Chondrocyte (in vitro differentiated cells): ENCODE measurements at places on chromosomes 6 and 20. TPM values are rescaled to one million over a fixed set of nuclear protein-coding genes. Genes with fewer than 3 reads are reported as not detected.

The DYNLT2 gene
- 0.64 to 1.4 TPM (median 0.85 TPM) in 3 replicates for total RNA-seq

The TGM3 gene
- total RNA-seq, result not detected in 3 replicates

DNA sequence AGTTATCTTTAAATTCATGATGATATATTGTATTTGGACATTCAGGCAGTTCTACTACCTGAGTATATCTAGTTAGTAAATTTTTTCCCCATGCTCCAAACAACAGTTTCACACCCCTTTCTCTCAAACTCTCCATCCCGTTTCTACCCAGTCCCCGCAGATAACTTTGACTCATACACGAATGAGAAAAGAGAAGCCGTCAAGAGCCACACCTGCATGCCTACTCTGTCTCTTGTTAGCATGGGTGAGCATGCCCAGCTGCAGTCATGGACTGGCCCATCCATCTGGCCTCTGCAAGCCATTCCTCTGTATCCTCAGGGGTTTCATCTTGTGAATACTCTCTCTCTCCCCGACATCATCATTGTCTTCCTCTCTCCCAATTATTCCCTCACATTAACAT is 41.5 kb downstream of the MYB start:
- no peak overlapping the region for H3K4me3 ChIP-seq
- no peak overlapping the region for H3K27ac ChIP-seq
- DNase-seq, result no peak

- H3K36me3 ChIP-seq, result no peaks in the 10 kb centered on the region
- no peak overlapping the region for H3K4me3 ChIP-seq
- H3K27me3 ChIP-seq, result peaks cover 62% of the 10 kb centered on the region
- H3K27ac ChIP-seq, result no peak overlapping the region
- H3K4me1 ChIP-seq, result no peaks in the 10 kb centered on the region
- DNase-seq, result no peak
These were observed 21.5 kb upstream of the HLA-C start for GRCh38 chr6:31293343-31293742.

- no peaks in the 10 kb centered on the region for H3K36me3 ChIP-seq
- H3K4me3 ChIP-seq, result no peak overlapping the region
- H3K27ac ChIP-seq, result peak overlapping the region; percentile 41
- H3K27me3 ChIP-seq, result no peaks in the 10 kb centered on the region
These were observed 21.7 kb upstream of the MYLIP start for GRCh38 chr6:16106991-16107787.

The HLA-DPA1 gene
- total RNA-seq, result 0.65 to 1.3 TPM (median 1.2 TPM) in 3 replicates

- H3K27ac ChIP-seq, result no peak overlapping the region
- no peak overlapping the region for H3K4me3 ChIP-seq
- no peaks in the 10 kb centered on the region for H3K4me1 ChIP-seq
- peaks cover 4% of the 10 kb centered on the region for H3K36me3 ChIP-seq
- H3K27me3 ChIP-seq, result no peaks in the 10 kb centered on the region
These were observed 973.1 kb upstream of the DEFB115 start for GRCh38 chr20:30284281-30284905.

DNA sequence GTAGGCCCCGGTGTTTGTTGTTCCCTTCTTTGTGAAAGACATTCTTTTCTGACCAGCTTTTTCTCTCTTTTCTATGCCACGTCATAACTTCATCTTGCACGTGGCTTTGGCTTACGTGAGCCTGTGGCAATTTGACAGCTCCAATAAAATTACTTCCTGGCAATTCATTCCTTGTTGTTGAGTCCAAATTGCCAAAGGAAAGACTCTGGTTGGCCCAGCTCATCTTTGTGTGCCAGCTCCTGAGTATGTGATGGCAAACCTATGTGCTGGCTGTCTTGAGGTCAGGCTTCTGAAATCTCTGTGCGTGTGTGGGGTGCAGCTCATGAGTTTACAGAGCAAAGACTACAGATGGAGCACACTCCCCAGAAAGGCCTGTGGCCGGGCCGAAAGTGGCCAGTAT is 272.5 kb upstream of the SGK1 start:
- no peaks in the 10 kb centered on the region for H3K27me3 ChIP-seq
- peaks cover 29% of the 10 kb centered on the region for H3K4me1 ChIP-seq
- no peak overlapping the region for H3K4me3 ChIP-seq
- H3K36me3 ChIP-seq, result no peaks in the 10 kb centered on the region
- H3K27ac ChIP-seq, result peak overlapping the region; percentile 83

- no peaks in the 10 kb centered on the region for H3K4me1 ChIP-seq
- no peak overlapping the region for H3K4me3 ChIP-seq
- H3K27me3 ChIP-seq, result peaks cover 6% of the 10 kb centered on the region
- DNase-seq, result no peak
These were observed 488.4 kb upstream of the MMS22L start for GRCh38 chr6:97771372-97771771.

The FNDC11 gene
- 0.25 to 0.38 TPM in 2 of 3 replicates, not detected in the other for total RNA-seq

DNA sequence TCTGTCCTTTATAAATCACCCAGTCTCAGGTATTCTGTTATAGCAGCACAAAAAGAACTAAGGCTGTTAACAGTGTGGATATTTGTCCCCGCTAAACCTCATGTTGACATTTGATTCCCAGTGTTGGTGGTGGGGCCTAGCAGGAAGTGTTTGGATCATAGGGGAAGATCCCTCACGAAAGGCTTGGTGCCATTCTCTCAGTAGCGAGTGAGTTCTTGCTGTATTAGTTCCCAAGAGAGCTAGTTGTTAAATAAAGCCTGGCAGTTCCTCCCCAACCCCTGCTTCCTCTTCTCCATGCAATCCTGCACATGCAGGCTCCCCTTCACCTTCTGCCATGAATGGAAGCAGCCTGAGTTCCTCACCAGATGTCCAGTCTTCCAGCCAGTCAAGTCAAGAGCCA is 29.8 kb upstream of the ERVFRD-1 start:
- no peak for DNase-seq
- peaks cover 4% of the 10 kb centered on the region for H3K36me3 ChIP-seq
- H3K4me3 ChIP-seq, result no peak overlapping the region
- no peaks in the 10 kb centered on the region for H3K27me3 ChIP-seq
- H3K27ac ChIP-seq, result no peak overlapping the region

The PARD6B gene
- total RNA-seq, result 0.34 to 2.2 TPM (median 1.1 TPM) in 3 replicates

DNA sequence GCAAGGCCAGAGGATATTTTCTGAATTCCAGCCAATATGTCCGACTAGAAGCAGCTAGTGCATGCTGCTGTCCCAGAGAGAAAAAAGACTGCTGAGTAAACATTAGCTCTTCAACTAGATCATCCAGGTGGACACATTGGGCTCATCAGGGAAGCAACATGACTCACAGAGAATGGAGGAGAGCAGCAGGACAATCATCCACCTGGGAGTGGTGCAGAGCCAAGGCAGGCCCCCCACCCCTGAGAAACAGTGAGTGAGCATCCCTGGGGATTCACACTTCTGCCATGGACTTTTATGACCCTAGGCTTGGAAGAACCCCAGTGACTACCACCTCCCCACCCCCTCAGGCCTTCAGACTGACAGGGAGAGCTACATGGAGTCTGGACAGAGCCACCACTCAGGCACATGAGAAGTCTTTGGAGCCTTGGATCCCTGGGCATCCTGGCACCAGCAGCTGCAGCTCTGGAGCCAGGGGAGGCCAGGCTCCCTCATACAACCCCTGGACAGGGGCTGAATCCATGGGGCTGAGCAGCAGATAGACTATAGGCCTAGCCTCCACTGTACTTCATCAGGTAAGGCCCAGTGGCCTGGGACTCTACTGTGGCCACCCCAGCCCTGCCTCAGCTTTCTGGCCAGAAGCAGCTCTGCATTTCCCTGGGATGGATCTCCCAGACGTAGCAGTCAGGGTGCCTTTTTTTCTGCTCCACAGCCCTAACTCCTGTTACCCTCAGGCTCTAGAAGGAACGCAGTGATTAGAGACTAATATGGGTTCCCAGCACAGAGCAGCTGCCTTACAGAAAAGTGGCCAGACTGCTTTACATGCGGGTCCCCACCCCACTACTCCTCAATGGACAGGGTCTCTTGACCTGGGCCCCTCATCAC is 82.9 kb upstream of the RNF217 start:
- H3K27me3 ChIP-seq, result no peaks in the 10 kb centered on the region
- H3K4me3 ChIP-seq, result no peak overlapping the region
- H3K27ac ChIP-seq, result no peak overlapping the region
- peaks cover 4% of the 10 kb centered on the region for H3K36me3 ChIP-seq

DNA sequence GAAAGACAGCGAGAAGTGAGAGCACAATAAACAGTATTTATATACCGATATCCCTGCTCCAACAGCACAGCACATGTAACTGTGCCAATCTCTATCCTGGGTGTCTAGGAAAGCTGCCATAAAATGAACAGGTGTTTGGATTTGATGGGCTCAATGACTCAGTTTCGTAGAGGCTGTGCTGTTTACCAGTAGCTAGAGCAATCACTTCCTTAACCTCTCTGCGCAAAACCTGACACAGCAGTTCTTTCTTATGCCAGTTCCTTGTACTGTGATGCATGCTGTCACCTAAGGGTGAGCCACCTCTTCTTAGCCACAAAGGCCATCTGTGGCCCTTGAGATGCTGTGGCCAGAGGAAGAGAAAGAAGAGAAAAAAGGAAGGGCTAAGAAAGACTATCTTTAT is 59.3 kb downstream of the SHPRH start:
- H3K27ac ChIP-seq, result no peak overlapping the region
- no peaks in the 10 kb centered on the region for H3K27me3 ChIP-seq
- H3K36me3 ChIP-seq, result peaks cover 35% of the 10 kb centered on the region

The SLC22A16 gene
- not detected in 3 replicates for total RNA-seq

The TRAPPC3L gene
- 0.19 TPM in 1 of 3 replicates, not detected in the others for total RNA-seq

- no peak overlapping the region for H3K27ac ChIP-seq
- H3K4me3 ChIP-seq, result no peak overlapping the region
- peaks cover 20% of the 10 kb centered on the region for H3K27me3 ChIP-seq
These were observed 15.2 kb upstream of the TOX2 start for GRCh38 chr20:43899274-43900120.

The CRISP3 gene
- not detected in 3 replicates for total RNA-seq

GRCh38 chr6:95569560-95569959 is 7.8 kb upstream of the MANEA start:
- DNase-seq, result no peak
- H3K4me3 ChIP-seq, result no peak overlapping the region
- H3K27ac ChIP-seq, result no peak overlapping the region
- no peaks in the 10 kb centered on the region for H3K36me3 ChIP-seq

GRCh38 chr20:51037532-51038115 is 14.7 kb upstream of the KCNG1 start:
- H3K27me3 ChIP-seq, result no peaks in the 10 kb centered on the region
- no peak overlapping the region for H3K27ac ChIP-seq
- no peak for DNase-seq
- no peaks in the 10 kb centered on the region for H3K36me3 ChIP-seq

- no peak for DNase-seq
- peaks cover 30% of the 10 kb centered on the region for H3K4me1 ChIP-seq
- H3K4me3 ChIP-seq, result no peak overlapping the region
- H3K27me3 ChIP-seq, result no peaks in the 10 kb centered on the region
- no peak overlapping the region for H3K27ac ChIP-seq
- H3K36me3 ChIP-seq, result no peaks in the 10 kb centered on the region
These were observed 4.2 kb upstream of the TENT5A start for GRCh38 chr6:81756690-81757089.

The TSHZ2 gene
- 0.28 to 0.37 TPM in 2 of 3 replicates, not detected in the other for total RNA-seq

The LPIN3 gene
- 3.3 to 5.1 TPM (median 3.5 TPM) in 3 replicates for total RNA-seq

GRCh38 chr6:34565722-34566137 is 9.6 kb upstream of the SPDEF start:
- no peak overlapping the region for H3K4me3 ChIP-seq
- H3K36me3 ChIP-seq, result no peaks in the 10 kb centered on the region
- DNase-seq, result no peak
- H3K4me1 ChIP-seq, result no peaks in the 10 kb centered on the region
- H3K27ac ChIP-seq, result no peak overlapping the region

The LYRM2 gene
- 27.5 to 33.1 TPM (median 29.5 TPM) in 3 replicates for total RNA-seq

- H3K4me1 ChIP-seq, result peaks cover 44% of the 10 kb centered on the region
- H3K27ac ChIP-seq, result peak overlapping the region; percentile 70
- peaks cover 1% of the 10 kb centered on the region for H3K36me3 ChIP-seq
- DNase-seq, result no peak
- no peak overlapping the region for H3K4me3 ChIP-seq
- no peaks in the 10 kb centered on the region for H3K27me3 ChIP-seq
These were observed 7.1 kb upstream of the AP5S1 start for GRCh38 chr20:3812975-3813847.

GRCh38 chr6:115753446-115753845 is 307.2 kb downstream of the FRK start:
- H3K4me1 ChIP-seq, result peaks cover 4% of the 10 kb centered on the region
- H3K27ac ChIP-seq, result no peak overlapping the region
- no peak for DNase-seq
- H3K4me3 ChIP-seq, result no peak overlapping the region
- no peaks in the 10 kb centered on the region for H3K36me3 ChIP-seq

DNA sequence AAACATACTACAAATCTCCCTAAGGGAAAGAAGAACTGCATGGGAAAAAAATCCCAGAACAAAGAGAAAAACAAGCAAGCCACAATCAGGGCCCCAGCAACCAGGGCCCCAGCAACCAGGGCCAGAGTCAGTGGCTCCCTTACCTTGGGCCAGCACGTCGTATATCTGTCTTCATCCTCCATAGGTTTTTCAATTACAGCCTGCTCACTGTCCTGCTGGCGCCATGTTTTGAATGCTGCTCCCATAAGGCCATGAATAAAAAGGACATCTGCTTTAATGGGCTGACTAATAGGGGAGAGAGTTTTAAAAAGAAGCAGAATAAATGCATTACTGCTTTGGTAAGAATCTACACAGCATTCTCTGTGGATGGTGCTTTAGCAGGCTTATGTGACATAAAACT is 49.2 kb downstream of the SERAC1 start:
- no peaks in the 10 kb centered on the region for H3K27me3 ChIP-seq
- no peak for DNase-seq
- no peak overlapping the region for H3K4me3 ChIP-seq
- H3K4me1 ChIP-seq, result no peaks in the 10 kb centered on the region
- H3K36me3 ChIP-seq, result peaks cover 20% of the 10 kb centered on the region

DNA sequence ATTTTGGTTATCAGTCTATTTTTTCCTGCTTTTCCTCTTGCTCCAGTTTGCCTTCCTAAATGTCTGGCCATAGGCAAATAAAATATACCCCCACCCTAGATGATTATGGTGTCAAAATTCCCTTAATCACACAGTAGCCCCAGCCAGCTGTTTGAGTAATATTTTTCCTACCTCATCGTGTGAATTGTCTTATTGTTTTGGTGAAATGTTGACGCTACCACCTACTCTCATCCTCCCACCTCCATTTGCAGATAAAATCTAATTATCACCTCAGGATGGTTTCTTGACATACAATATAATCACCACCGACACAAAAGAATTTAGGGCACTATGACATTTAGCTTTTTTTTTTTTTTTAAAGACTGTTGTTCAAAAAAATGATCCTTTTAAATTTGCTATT is 44.1 kb upstream of the FUCA2 start:
- no peak for DNase-seq
- H3K36me3 ChIP-seq, result peaks cover 1% of the 10 kb centered on the region
- peaks cover 7% of the 10 kb centered on the region for H3K4me1 ChIP-seq
- no peak overlapping the region for H3K4me3 ChIP-seq

GRCh38 chr20:11429168-11429567 is 488.5 kb upstream of the BTBD3 start:
- peaks cover 32% of the 10 kb centered on the region for H3K4me1 ChIP-seq
- peak overlapping the region; percentile 36 for H3K27ac ChIP-seq
- H3K4me3 ChIP-seq, result no peak overlapping the region
- DNase-seq, result no peak
- H3K36me3 ChIP-seq, result no peaks in the 10 kb centered on the region

The TNFRSF6B gene
- 0.79 to 0.99 TPM in 2 of 3 replicates, not detected in the other for total RNA-seq
